Cerebellar nuclear complex (tissue), 1 donor: ENCODE measurements at places on chromosomes 1 and 21.

DNA sequence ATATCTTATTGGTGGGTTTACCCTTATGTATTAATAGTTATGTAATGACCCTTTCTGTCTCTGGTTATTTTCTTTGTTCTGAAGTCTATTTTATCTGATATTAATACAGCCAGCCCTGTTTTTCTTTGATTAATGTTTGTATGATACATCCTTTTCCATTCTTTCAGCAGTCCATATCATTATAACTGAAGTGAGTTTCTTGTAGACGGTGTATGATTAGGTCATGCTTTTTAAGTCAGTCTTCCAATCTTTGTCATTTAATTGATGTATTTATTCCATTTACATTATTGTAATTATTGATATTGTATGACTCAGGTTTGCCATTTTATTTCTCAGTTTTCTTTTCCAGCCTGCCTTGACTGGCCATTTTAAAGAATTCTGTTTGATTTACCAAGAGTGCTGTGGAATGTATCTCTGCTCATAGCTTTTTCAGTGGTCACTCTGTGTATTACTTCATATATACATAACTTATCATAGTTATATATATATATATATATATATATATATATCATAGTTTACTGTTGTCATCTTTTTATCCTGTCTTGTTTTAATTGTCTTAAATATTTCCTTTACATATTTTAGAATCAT is 10.5 kb downstream of the RAB4A start:
- DNase-seq = no peak

- no peak for DNase-seq
Observed at GRCh38 chr1:79790950-79791349, 784.4 kb upstream of the ADGRL4 start.

DNA sequence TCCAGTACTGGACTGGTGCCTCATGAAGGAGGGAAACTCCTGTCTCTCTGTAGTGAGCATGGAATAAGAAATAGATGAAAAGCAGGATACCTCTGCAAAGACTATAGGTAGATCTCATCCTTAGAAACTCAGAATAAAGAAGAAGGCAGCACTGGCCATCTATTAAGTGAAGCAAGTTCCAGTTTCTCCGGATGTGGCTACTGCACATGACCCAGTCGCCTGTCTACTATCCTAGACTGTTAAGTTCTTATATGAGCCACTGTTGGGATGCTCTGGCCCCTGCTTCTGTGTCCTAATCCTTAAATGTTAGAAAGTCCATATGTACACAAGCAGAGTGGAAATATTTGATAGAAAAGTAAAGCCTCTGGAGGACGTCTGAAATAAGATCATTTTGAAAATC is 2.2 kb downstream of the FASLG start:
- DNase-seq = no peak

DNA sequence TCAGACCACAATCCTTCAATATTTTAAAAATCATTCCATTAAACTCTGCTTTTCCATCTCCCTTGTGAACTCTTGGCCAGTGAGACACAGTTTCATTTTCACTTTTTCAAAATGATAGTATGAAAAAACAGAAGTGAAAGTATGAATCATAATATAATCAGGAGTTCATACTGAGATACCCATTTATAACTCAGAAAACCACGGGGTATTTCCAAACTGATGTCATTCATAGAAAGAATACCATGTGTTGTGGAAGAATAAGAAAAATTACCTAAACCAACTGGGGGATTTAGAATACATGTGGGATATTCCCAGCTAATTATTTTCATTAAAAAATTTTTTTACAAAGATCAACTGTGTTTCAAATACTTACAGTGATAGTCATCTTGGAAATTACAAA is 149.9 kb downstream of the MRPL39 start:
- no peak for DNase-seq

DNA sequence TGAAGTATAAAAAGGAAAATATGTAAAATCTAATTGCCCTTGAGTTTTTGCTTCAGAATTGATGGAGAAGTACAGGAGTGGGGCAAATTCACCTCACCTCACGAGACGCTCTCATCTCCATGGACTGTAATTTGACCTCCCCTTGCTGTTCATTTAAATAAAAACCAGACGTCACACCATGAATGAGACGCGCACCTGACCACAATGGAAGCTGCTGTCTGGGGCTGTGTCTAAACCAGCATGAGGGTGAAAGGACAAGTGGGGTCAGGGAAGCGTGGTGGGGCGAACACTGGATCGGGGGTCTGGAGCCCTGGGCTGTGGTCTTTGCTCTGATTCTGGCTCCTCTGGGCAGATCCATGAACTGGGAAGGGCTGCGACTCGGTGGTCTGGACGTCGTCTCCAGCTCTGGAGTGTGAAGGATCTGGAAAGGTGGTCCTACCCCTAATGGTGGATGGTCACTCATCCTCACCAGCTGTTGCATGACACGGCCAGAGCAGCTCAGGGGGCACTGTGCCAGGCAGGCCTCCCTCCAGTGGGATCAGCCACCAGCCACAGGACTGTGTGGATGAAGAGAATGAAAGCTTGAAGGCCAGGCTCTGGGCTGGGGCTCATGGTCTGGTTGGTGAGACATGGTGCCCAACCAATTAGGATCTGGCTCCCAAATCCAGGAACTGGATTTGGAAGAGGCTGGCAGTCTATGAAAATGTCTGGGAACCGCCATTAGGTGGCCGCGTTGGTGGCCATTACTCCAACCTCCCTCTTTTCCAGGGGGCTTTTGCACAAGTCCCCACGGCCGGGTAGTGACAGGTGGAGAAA is 728.6 kb downstream of the PTPRU start:
- DNase-seq = no peak

DNA sequence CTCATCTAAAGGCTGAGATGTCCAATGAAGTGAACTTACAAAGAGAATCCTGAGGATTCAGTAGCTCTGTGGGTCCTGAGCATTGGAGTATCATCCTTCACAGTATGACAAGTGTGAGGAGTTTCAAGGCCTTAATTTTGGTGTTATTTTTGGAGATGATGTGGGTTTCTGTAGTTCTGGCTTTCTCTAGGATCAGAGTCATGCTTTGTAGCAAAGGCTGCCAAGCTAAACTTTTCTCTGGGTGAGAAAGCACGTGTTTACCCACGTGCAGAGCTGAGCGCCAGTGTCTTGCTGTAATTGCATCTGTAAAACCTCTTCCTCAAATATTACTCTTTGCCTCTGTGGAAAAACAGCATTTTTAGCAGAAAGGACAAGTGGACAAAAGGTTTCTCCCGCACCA is 387.8 kb upstream of the LYPLAL1 start:
- no peak for DNase-seq

DNA sequence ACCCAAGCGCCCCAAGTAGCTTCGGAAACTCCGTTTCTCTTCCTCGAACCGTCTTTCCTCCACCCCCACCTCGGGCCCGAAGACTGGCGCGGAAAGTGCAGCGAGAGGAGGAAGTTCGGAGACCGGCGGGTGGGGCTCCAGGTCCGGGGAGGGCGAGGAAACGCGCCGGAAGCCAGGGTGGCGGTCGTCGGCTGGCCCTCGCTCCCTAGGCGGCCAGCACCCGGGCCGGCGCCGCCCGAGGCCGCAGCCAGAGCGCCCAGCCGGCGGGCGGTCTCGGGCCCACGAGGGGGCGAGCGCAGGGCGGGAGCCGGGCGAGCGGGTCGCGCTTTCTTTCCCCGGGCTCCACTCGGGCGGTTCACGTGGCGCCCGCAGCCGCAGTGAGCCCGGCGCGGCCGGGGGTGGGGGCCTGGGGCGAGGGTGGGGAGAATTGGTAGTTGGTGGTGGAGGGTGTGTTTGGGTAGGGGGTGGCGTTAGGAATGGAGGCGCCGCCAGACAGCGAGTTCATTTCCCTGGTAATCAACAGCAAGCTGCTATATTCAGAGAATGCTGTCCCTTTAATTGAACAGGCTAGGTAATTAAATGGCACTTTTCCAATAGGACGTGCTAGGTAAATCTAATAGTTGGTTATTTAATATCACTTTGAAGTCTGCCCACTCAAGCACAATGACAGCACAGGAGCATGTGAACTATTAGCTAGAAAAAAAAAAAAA is 6.7 kb downstream of the LMO4 start:
- no peak for DNase-seq

- DNase-seq = no peak
Observed at GRCh38 chr1:46747683-46748288, 28.9 kb upstream of the EFCAB14 start.

- DNase-seq = no peak
Observed at GRCh38 chr1:5423109-5423508, 569.1 kb downstream of the NPHP4 start.

GRCh38 chr1:65729259-65729658 is 63.4 kb upstream of the PDE4B start:
- DNase-seq = no peak

DNA sequence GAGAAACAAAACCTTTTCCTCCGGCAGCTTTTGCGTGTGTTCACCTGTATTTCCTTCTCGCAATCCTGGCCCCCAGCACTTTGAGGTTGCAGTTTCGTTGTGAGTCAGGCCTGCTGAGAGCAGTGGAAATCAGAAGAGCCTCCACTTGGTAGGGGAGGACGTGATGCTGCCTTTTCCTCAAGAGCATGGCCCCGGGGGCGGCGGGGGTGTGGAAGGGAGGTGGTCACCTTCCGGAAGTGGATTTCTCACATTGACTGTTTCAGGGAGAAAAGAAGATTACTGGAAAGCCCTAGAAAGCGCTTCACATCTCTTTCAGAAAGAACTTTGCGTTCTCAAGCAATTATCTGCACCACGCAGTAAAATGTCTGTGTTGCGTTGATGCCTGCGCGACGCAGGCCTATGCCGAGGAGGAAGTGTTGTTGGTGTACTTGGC is 12.2 kb upstream of the IL10 start:
- DNase-seq = no peak

DNA sequence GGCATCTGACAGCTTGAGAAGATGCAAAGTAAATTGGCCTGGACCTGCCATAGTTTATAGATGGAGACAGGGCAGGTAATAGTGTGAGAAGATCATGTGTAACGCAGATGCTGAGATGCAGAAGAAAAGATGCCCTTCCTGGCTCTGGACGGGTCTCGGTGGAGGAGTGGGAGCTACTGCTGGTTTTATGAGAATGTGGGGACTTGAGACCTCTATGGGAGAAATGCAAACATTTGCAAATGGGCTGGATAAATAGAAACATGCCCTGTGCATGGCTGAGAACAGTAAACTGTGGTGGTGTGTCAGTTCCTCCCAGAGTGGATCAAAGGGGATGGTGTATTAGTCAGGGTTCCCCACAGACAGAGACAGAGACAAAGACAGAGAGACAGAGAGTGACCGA is 21.9 kb downstream of the UBASH3A start:
- DNase-seq = no peak

DNA sequence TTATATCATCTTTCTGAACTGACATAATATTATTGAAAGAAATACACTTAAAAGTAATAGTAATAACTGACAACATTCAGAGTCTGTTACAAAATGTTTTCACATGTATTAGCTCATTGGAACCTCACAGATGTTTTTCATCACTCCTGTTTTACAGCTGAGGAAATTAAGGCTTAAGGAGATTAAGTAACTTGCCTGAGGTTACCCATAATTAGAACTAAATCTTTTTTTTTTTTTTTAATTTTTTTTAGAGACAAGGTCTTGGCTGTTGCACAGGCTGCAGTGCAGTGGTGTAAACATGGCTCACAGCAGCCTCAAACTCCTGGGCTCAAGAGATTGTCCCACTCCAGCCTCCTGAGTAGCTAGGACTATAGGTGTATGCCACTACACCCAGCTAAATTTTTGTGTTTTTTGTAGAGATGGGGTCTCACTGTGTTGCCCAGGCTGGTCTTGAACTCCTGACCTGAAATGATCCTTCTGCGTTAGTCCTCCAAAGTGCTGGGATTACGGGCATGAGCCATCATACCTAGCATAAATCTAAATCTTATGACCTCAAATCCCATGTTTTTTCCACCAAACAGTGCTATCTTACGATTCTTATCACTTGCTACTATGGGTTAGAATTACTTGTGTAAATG is 64.7 kb upstream of the MACF1 start:
- no peak for DNase-seq

DNA sequence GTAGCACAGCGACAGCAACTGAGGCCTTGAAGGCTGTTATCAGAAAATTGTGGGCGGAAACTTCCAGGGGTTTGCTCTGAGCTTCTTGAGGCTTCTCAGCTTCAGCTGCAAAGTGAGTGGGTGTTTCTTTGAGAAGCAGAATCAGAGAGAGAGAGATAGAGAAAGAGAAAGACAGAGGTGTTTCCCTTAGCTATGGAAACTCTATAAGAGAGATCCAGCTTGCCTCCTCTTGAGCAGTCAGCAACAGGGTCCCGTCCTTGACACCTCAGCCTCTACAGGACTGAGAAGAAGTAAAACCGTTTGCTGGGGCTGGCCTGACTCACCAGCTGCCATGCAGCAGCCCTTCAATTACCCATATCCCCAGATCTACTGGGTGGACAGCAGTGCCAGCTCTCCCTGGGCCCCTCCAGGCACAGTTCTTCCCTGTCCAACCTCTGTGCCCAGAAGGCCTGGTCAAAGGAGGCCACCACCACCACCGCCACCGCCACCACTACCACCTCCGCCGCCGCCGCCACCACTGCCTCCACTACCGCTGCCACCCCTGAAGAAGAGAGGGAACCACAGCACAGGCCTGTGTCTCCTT is at the start of gene FASLG:
Gene FASLG (plus strand): TSS at position 233 of the 583 bp plus-strand sequence. CDS start 99 bp downstream, at position 332.
- DNase-seq = no peak

DNA sequence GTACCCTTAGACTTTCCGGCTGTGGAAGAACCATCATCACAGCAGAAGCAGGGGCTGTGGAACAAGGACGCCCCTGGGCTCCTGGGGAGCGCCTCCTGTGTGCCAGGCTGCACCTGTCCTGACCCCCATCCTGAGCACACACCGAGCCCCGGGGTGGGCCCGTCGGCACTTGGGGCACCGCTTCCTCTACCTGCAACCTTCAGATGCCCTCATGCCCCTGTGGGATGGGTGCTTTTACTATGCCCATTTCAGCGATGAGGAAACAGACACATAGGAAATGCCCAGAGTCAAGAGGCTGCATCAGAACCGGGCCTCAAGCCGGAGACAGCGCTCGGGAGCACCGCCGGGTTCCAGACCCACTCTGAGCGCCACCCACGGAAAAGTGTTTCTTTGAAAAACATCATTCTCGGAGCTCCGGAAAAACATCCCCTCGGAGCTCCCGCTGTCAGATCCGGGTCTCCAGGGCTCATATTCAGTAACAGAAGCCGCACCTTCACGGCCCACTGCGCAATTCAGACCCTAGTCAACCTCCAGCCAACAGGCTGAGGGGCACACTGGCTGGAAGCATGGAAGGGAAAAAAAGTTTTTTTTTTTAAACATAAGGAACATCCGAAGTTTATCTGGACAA is 8.0 kb downstream of the TPRG1L start:
- no peak for DNase-seq

- no peak for DNase-seq
Observed at GRCh38 chr1:48203287-48203900, 19.1 kb upstream of the SLC5A9 start.
